Peyer's patch (tissue), 4 donors: ENCODE measurements at places on chromosomes 7 and 10.

GRCh38 chr7:90455163-90456030, 14.0 kb upstream of the PTTG1IP2 start:
- DNase-seq: no peak

DNA sequence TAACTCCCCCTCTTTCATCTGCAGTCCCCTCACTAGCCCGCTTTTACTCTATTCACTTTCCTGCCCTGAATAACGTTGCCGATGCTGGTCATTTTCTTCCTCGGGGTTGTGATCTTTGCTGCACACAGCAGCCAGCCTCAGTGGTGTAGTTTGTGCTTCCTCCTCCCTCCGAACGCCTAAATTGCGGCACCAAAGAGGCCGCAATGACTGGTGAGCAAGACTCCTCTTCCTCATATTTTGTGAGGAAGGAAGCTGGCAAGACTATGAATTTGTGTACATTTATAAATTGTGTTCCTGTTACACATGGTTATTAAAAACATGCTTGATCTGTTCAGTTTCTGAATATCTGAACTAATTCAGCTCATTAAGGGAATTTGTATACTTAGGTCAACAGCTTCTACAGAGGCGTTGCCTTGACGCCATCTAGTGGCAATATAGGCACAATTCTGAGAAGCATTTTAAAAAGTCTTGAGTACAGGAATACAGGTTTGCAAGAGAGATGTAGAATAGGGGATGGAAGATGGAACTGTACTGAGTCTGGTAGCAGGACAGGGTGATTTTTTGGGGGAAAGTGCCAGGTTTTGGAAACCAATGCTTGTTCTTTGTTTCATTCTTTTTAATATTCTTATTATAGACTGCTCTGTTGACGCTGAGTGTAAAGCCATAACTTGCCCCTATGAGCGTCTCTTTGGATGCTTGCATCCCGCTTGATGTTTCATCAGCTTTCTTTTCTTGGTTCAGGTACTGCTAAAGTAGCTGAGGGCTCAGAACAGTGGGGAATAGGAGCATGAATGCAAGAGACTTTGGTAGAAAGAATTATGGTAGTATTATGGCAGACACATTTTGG, 4.1 kb upstream of the TAS2R5 start:
- DNase-seq: peak; percentile 76

GRCh38 chr10:104732222-104732621, 91.1 kb downstream of the SORCS3 start:
- DNase-seq: no peak

DNA sequence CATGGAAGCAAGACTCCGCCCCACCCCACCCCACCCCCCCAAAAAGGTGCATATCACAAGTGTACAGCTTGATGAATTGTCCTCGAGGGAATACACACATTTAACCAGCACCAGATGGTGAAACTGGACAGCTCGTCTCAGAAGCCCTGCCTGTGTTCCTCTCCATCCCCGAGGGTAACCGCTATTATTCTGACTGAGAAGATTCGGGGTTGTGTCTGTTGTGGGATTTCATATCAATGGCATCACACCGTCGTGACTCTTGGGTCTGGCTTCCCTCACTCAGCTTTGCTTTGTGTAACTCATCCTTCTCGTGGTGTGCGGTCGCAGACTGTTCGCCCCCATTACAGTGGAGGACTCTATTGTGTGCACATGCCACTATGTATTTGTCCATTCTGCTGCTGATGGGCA, 18.9 kb downstream of the PODXL start:
- no peak for DNase-seq

- no peak for DNase-seq
Measured at GRCh38 chr7:108001764-108002725, 916 bp downstream of the LAMB1 start.

DNA sequence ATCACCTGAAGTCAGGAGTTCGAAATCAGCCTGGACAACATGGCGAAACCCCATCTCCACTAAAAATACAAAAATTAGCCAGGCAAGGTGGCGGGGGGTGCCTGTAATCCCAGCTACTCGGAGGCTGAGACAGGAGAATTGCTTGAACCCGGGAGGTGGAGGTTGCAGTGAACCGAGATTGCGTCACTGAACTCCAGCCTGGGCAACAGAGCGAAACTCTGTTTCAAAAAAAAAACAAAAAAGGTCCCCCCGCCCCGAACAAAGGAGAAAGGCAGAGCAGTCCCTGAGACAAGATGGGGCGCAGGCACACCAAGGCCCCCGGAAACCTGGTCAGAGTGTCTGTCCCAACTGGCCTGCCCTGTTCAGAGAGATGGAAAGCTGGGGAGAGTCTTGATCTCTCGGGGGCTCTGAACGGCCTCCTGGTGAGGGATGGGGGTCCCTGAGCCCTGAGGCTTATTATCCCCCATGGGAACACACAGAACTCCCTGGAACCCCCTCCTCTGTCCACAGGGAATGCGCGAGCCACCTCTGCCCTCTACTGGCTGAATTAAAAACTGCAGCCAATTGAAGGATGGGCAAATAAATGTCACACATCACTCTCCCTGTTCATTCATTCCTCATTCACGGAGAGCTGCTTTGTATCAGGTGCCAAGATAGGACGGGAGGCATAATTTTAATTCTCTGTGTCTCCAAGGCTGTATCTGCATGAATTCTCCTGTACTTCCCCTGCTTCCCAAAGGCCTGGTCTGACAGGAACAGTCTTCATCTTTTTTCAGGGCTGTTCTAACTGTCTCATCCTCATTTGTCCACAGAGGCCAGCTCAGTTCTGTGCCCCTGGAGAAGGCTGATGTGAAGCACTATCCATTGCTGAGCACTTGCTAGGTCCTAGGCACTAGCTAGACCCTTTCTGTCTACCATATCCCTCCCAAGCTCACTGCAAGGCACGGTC, 28.9 kb downstream of the MAT1A start:
- DNase-seq: no peak

DNA sequence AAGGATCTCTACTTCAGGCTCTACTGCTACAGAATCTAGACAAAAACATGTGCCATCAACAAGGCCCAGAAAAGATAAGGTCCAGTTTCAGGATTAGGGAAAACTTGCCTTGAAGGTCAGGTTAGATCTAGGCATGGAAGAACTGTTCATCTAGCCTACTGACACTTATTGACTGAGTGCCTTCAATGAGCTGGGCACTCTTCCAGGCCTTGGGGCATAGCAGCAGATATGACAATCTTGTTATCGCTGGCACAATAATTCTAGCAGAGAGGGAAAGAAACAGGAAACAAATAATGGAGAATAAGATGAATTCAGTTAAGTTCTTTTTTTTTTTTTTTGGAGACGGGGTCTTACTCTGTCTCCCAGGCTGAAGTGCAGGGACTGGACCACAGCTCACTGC, 71.6 kb downstream of the ADCYAP1R1 start:
- DNase-seq: no peak

GRCh38 chr7:83819911-83820310, 171.0 kb upstream of the SEMA3E start:
- no peak for DNase-seq

- DNase-seq: peak; percentile 77
Measured at GRCh38 chr10:125160856-125161706, 718 bp upstream of the CTBP2 start.

DNA sequence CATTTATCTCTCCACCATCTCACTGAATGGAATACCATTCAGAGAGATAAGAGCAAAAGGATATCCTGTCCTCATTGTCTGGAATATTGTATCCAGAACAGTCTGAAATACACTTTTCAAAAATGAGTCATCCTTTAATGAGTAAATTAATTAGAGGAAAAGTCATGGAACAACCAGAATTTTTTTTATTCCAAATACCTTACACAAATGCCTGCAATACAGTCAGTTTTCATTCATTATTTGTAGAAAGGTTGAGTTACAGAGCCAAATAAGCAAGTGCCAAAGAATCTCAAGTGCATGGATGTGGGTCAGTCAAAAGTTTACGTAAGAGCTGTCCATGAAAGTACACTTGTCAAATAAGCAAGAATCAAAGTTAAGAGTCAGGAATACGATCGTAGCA, 482.6 kb downstream of the IPMK start:
- DNase-seq: no peak

DNA sequence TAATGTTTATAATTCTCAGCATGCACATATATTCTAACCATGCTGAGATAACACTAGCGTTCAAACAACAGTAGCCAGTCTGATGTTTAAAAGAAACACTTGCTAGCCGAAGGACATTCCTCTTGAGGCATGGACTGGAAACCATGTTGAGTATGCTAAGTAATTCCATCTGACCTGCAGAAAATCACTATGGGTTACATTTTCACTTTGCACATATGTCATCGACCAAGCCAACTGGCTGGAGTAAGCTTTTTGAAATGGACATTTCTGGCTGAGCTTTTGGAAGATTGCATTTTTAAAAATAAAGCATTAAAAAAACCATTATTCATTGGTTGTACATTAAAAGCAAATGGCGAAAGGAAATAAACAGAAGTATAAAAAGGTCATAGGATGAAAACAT, 88.2 kb downstream of the BBS9 start:
- DNase-seq: no peak

- no peak for DNase-seq
Measured at GRCh38 chr7:70583965-70584883, 547.7 kb upstream of the GALNT17 start.

GRCh38 chr10:126658928-126659327, 11.6 kb downstream of the C10orf90 start:
- no peak for DNase-seq

DNA sequence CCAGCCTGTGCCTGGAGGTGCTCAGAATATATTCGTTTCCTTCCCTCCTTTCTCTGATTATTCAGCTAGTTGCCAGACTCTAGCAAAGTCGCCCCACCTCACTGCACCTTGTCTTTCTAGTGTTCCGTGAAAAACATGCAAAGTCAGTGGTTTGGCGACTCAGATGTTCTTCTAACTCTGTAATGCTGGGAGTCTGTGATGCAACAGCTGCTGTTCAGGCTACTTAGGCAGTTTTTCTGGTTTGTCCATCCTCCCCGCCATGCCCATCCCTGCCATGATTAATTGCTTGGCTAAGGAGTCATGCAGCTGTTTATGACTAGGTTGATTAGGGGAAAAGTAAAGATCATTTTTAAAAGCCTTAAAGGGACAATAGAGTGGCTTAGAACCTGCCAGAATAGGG, 99.4 kb downstream of the MTPN start:
- no peak for DNase-seq

GRCh38 chr7:149772956-149773434, 393 bp downstream of the ZNF467 start:
- DNase-seq: no peak

DNA sequence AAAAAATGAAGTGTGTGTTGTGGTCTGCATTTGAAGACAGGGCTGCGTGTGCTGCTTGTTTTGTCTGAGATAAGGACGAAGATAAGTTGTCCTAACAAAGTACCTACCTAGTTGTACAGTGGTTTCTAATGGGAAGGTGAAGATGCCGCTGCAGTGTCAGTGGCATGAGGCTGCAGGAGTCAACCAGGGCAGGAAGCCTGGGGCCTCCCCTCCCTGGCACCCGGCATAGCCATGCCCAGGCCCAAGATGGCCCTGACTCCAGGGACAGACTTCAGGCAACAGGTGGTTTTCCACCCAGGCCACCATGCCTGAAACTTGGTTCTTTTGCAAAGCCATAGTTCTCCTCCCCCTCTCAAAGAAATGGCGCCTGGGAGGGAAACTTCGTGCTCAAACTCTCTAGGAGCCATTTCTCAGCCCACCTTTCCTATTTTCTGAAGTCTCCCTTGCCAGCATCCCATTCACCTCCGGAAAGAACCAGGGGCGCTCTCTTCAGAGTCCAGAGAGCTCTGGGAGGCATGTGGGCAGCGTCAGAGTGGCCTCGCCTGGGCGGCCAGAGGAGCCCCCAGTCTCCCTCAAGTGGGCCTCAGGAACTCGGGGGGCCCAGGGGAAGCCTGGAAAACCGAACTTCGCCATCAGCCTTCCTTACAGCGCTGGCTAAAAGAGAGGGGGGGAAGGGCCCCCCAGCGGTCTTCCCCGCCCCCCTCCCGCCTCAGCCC, 2.1 kb upstream of the KAT6B start:
- peak; percentile 61 for DNase-seq

- DNase-seq: no peak
Measured at GRCh38 chr7:17716816-17717215, 223.5 kb downstream of the SNX13 start.

- DNase-seq: no peak
Measured at GRCh38 chr10:80861882-80862281, 324.2 kb downstream of the SH2D4B start.

DNA sequence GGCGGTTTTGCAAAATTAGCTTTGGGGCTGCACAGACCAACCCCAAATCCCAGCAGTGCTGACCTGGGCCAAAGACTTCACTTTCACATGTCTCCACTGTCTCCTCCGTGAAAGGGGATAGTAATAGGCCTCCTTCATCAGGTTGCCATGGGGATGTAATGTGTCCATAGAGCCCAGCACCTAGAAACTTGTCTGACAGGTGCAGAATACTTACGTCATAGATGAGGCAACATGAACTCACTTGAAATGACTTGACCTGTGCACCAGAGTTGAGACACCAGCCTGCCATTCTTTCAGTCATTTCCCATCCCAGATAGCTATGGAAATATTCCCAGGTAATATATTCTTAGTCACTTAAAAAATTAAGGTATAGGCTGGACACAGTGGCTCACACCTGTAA, 94.2 kb downstream of the INSYN2A start:
- DNase-seq: no peak

- no peak for DNase-seq
Measured at GRCh38 chr7:143316492-143316891, 581 bp downstream of the CLCN1 start.

DNA sequence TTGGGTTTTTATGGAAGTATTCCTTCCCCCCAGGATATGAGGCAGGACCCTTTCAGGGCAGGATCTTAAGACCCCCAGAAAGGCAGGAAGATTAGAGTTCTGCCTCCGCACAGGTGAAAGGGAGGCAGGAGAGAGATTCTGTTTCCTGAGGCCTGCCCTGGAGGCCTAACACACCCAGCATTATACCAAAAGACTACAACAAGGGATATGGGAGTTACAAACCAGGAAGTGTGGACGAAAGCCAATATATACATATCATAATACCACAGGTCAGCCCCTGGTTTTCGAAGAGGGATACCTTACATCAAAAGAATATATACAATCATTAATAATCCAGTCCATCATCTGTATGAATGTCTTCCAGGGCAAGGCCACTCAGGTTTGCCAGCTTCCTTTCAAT, 14.2 kb downstream of the MINPP1 start:
- no peak for DNase-seq

- DNase-seq: no peak
Measured at GRCh38 chr10:47330366-47330765, 8.1 kb downstream of the GDF2 start.

DNA sequence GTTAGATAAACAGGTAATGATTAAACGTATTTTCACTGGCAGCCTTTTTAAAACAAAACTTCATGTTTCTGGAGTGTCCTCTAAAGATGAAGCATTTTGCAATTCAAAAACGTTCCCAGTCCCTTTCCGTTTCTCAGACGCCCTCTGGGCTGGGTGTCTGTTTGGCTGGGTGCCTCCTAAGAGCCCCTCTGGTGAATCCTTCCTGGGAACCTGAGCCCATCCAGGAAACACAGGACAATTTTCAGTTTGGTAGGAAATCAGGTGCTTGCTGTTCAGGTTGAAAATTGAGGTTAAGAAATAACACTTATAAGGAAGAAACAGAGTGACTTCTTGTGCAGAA, 76.7 kb downstream of the CHN2 start:
- no peak for DNase-seq
